ENCODE measurements at places on chromosomes 2 and 18.

DNA sequence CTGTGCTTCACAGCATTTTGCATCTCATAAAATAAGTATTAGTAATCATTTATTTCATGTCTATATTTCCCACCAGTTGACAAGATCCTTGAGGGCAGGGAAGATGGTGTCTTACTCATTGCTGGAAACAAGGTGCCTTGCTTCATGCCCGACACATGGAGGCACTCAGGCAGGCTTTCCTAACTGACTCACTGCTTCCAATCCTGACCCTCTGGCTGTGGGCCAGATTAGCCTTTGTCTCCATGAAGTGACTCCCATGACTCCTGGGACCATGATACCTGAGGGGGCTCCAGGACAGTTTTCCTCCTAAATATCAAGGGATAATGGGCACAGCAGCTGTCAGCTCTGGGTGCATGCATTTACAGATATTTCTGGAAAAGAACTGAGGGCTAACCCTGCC is 275.1 kb downstream of the AGPS start:
- DNase-seq: no peak

- DNase-seq: no peak
These were observed 21.7 kb upstream of the ZBTB14 start for GRCh38 chr18:5317186-5317585.

DNA sequence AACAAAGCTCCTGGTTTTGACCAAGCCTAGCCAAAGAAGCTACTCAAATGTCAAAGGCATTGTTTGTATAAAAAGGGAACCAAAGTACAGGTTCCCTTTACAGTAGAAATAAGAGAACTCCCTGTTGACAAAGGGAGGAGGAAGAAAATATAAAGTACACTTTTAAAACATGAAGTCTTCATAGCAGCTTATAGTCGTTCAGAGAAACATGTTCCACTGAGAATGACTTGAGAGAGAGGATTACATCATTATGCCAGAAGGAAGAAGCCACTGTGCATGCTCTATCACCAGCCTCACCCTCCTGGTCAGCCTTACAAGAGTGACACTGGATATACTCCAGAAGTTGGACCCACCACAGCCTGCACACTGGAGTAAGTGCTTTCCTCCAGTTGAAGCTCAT is 2.5 kb upstream of the DHRS9 start:
- DNase-seq: no peak

GRCh38 chr2:161426922-161427663 is 11.0 kb downstream of the TBR1 start:
- no peak for DNase-seq

GRCh38 chr2:138396843-138397242 is 104.7 kb upstream of the SPOPL start:
- no peak for DNase-seq

DNA sequence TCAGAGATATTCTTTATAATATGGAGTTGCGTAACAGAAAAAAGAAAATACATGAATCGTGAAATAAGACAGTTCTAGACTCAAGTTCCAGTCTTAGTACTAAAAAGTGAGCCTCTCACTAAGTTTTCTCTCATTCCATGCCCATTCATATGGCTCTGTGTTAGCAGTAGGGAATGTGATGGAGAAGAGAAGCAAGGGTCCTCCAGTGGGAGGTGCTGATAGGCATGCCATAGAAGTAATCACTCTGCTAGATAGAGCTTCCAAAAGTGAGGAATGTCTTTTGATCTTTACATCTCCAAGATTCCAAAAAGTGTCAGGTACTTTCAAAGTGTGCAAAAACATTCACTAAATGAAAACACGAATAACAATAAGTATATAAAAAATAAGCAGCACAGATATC is 678.4 kb downstream of the DCDC2C start:
- DNase-seq: no peak
